ENCODE measurements at places on chromosomes 7 and 10.
A peak's percentile ranks its signal among the peaks of the same experiment; 100 is the strongest.

DNA sequence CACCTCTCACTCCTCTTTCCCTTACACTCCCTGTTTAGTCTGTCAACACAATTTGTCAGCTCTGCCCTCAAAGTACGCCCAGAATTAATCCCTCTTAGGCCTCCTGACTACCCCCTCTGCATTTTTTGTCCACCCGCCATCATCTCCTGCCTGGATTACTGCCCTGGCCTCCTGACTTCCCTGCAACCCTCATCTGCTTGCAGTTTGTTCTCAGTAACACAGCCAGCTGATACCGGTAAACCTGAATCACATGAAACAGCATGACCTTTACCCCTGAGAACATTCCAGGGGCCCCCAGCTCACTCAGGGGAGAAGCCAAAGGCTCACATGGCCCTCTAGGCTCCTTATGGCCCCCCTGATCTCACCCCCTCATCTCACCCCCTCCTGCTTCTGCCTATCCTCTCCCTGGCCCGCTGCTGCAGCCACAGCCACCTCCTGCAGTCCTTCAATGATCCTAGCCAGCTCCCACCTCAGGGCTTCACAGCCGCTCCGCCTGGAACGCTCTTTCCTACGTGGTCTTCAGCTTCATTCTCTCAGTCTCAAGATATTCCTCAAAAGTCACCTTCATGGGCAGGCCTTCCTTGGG lies 8.9 kb downstream of the C10orf53 start:
- DNase-seq, result no peak

GRCh38 chr7:98223898-98224700 lies 12.9 kb downstream of the BHLHA15 start:
- DNase-seq, result no peak

DNA sequence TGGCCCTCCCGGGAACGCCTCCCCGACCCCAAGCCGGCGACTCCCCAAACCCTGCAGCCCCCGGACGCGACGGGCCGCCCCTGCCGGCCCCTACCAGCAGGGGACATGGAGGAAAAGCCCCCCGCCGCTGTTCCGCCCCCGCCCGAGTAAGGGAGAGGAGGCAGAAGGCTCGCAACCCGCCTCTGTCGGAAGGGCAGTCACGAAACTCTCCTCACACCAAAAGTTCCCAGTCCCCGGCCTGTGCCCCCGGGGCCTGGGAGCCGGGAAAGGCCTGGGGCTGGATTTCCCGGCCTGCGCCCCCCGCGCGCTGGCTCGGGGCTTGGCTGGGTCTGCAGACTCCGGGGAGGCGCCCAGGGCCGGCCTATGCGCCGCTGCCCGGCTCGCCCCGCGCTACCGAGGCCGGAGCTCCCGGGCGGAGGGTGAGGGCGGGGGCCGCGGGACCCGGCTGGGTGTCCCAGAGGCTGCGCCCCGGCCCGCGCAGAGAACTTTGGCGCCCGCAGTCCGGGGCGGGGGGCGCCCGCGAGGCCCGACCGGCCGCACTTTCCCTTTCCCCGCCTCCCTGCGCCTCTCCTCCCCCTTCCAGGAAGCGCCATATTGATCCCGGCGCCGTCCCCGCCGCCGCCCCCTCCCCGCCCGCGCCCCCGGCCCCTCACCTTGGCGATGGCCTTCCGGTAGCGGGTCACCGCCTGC lies 728 bp downstream of the PARD3 start:
- DNase-seq, result no peak

DNA sequence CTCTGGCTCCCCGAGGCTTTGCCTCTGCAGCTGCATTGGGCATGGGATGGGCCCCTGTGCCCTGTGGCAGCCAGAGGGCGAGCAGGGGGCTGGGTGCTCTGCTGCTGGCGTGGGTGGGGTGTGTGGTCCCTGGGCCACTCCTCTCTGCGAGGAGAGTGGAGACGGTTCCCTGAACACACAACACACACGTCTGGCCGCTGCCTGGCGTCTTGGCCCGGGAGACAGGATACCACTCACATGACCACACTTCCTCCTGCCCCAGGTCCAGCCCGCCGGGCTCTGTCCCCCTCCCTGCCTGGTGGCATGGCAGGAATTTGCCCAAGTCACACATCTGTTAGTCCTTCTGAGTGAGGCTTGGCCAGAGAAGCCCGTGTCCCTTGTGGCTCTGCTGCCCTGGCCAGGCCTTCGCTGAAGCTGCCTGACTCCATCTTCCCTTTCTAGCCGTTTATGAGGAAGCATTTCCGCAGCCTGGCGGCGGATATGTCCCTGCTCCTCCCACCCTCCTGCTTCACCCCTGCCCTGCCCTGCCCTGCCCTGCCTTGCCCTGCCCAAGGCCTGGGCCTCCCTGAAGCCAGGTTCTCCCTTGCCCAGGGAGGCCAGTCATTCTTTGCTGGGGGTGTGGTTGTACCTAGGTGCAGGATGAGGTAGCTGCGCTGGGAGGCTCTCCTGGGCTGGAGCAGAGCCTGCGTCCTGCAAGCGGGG lies 3.0 kb downstream of the BRI3 start:
- peak; percentile 35 for DNase-seq

- DNase-seq, result no peak
Observed at GRCh38 chr7:41858201-41858600, 155.3 kb upstream of the INHBA start.

DNA sequence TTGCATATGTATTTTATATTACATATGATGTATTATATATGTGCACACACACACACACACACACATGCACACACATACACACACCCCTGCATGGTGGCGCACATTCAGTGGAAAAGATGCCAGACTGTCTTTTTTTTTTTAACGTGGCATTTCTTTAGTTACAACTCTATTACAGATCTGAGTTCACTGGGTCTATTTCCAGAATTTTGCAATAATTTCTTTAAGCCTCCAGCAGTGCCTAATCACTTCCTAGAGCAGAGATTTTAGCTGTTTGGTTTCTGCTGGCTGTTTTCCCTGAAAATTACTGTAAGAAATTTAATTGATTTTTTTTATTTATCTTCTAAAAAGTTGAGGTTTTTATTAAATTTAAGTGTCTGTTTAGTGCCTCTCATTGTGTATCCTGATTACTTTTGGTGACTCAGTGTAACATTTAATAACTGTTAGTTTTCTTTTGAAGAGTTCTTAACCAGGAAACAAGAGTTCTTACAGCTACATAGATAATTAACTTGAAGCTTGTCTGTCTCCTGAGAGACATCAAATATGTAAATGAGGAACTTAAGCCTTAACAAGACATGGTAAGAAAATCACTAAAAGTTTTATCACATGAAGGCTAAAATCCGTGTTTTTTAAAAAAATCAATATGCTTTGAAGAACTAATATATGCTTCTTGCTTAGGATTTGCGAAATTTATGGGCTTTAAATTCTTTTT lies 232.0 kb downstream of the MDFIC start:
- DNase-seq, result no peak

DNA sequence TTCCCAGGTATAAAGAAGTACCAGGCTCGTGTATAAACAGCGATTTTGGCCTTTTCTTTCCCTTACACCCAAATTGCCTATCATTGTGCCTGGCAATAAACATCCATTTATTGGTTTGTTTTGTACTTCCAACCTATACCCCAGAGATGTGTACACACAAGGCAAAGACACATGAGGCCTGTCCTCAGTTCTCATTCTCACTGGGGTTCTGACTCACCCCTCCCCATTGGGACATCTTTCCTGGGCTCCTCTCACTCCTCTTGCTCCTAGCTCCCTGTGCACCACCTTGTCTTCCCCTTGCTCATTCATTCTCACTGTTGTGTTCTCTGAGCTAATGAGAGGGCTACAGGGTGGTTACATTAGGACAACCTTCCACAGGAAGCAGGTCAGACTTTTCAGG lies 240.7 kb downstream of the ANK3 start:
- DNase-seq, result no peak

- DNase-seq, result no peak
Observed at GRCh38 chr7:77426521-77427051, 10.4 kb upstream of the GSAP start.

DNA sequence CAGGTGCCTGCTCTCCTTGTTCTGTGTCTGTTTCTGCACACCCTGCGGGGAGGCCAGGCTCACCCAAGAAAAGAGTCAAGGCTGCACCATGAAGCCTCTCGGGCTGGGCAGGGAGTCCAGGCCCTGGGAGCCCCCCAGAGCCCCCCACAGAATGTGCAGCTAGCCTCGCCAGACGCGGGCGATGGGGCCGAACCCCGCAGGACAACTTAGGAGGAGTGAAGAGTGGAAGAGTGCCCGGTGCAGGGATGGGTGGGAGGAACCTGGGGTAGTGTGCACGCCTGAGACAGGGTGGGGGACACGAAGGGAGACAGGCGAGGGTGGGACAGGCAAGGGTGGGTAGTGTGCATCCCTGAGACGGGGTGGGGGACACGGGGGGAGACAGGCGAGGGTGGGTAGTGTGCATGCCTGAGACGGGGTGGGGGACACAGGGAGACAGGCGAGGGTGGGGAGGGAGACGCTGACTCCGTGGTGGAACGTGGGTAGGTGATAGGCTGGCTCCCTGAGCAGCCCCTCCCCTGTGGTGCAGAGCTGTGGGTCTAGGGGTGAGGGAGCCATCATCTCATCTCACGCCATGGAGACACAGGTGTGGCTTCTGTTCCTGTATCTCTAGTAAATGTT lies 615.4 kb downstream of the DNAJB6 start:
- DNase-seq, result no peak

- no peak for DNase-seq
Observed at GRCh38 chr10:11396311-11396955, 215.0 kb downstream of the USP6NL start.

DNA sequence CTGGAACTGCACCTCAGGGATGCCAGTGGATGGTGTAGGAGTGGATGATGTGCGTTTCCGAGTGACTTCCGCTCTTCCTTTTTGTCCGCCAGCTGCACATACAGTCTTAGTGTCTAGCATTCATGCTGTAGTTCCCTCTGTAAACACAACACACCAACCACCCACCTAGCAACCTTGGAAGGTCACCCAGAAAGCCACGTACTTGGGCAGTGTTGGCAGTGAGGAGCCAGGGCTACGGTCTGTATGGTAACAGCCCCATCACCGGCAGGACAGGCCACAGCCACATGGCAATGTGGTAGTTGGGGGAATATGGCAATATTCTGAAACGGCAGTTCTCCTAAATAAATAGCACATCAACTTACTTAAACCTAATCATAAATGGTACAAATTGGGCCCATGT lies 613.5 kb upstream of the MGMT start:
- no peak for DNase-seq
